ENCODE measurements at places on chromosomes 11 and 22.
A peak's percentile ranks its signal among the peaks of the same experiment; 100 is the strongest.

GRCh38 chr22:46756097-46756496, 6.4 kb upstream of the TBC1D22A start:
- DNase-seq, result no peak

DNA sequence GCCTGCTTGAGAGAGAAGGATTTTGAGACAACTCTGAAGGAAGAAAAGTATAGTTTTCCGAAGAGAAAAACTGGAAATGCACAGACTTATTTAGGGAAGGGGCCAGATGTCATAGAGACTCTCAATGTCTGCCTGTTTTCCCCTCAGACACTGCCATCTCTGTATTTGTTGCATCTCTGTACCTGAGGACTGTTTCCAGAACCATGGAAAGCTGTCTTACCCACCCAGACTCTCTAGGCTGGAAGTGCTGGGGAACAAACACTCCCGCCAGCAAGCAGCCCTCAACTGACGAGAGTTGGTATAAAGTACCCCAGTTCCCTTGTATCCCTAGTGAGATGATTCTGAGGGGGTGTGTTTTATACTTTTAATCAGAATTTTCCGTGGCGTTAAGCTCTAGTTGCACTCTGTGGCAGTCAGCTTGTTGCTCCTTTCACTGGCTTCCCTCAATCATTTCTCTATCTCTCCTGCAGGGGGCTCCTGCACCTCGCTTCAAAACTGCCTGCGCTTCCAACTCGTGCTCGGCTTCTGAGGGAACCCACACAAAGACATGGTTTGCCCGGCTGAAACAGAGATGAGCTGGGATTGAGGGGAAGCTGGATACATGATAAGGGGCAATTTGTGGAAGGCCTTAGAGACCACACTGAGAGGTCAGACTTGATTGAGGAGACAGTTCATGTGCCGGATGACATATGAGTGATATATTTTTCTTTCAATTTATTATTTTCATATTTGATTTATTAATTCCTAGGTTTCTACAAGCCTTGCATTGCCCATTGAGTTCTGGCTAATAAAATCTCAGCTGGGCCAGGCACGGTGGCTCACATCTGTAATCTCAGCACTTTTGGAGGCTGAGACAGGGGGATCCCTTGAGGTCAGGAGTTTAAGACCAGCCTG, 36.9 kb upstream of the CLPB start:
- DNase-seq, result peak; percentile 65

DNA sequence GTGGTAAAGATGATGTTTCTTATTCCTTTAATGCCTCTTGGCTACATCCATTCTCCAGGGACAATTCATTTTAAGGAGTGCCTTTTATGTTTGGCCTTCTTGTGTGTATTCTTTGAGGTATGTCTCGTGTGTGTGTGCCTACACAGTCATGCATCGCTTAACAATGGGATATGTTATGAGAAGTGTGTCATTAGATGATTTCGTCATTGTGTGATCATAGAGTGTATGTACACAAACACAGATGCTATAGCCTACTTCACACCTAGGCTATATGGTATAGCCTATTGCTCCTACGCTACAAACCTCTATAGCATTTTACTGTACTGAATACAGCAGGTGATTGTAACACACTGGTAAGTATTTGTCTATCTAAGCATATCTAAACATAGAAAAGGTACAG, 23.0 kb downstream of the ZNF202 start:
- DNase-seq, result no peak

- DNase-seq, result peak; percentile 5
Observed at GRCh38 chr11:93196816-93197379, 893 bp downstream of the SLC36A4 start.

DNA sequence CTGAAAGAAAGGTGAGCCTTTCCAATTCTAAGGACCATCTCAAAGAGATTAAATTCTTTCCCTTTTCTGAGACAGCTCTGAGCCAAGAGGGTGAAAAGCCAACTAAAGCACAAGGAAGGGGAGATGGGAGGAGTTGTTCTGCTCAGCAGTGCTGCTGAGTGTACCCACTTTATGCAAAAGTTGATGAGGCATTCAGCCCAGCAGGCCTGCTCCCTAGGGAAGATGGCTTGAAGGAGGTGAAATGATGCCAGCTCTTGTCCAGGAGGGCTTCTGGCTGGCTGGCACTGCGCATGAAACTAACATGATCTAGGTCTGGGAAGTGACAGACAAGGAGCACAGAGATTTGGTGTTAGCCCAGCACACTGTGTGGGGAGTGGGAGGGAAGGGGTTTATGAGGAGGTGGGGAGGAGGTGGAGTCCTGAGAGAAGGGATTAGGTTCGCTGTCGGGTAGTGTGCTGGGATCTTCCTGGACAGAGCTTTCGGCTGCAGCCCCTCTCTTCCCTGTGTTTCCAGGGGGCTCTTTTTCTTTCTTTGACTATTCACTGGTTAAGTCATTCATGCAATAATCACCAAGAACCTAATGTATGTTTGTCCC, 225.5 kb upstream of the NARS2 start:
- DNase-seq, result no peak

All from iPS DF 19.7 (cell line).